Neural crest cell (in vitro differentiated cells): ENCODE measurements at places on chromosomes 12 and 14. TPM values are rescaled to one million over a fixed set of nuclear protein-coding genes. Genes with fewer than 3 reads are reported as not detected.

GRCh38 chr12:113052326-113052725 is 4.2 kb upstream of the DTX1 start:
- DNase-seq = no peak

DNA sequence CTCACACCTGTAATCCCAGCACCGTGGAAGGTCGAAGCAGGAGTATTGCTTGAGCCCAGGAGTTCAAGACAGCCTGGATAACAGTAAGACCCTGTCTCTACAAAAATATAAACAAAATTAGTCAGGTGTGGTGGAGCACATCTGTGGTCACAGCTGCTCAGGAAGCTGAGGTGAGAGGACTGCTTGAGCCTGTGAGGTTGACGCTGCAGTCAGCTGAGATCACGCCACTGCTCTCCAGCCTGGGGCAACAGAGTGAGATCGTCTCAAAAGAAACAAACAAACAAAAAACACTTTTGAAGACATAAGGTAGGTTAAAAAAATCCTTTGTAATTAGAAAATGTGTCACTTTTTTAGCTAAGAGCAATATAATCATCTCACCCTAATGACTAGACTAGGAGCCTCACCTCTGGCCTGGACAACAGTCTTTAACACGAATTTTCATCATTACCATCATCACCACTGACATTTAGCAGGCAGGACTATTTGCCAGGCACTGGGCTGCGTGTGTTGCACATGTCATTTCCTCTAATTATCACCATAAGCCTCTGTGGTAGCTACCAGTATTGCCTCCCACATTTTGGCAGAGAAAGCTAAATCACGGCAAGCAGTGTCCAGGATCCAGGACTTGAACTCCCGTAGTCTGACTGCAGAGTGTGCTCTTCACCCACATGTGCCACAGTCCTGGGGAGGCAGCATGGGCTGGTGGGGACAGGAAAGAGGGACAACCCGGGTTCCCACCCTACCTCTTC is 4.6 kb upstream of the SYCP3 start:
- DNase-seq = no peak

Gene FGF23
- 0.16 and 0.25 TPM in 2 replicates for total RNA-seq

DNA sequence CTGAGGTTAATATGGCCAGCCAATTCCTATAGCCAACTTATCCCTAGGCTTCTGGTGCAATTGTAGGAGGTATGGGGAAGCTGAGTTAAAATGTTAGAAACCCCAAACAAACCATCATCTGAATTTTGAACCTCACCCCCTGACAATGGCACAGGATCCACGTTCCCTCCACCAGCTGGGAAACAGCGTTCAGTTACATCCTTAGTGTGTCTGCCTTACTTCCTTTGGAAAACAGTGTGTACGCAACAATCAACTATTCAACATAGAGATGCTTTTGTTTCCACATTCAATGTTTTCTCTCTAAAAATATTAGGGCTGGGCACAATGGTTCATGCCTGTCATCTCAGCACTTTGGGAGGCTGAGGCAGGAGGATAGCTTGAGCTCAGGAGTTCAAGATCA is 203.4 kb downstream of the TTC7B start:
- DNase-seq = no peak

DNA sequence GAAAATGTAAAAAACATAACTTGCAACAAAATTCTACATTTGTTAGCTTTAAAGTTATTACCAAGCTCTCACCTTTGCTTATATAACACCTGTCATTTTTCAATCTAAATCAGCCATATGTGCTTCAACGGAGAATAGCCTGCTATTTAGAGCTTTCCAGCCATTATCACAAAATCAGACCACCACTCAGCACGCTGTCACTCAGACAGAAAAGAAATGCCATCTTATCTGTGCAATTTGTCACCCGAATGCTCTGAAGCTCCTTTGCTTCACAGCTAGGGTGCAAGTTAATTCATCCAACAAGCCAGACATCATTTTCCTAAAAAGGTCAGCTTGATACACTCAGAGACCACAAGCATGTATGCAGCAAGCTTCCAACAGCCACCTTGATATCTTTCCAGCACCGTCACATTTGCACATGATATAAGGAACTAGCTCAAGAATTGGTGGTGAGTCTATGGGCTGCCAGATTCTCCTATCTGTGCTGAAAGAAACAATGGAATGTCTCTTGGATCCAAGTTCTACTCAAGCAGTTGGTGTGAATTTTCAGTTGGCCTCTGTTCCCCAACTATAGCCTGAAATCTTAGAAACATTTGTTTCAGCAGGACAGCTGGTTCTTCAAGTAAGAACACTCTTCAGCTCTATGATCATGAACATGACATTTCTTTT is 20.0 kb upstream of the IFNG-AS1 start:
- no peak for DNase-seq

Gene LRRIQ1
- total RNA-seq = 3.8 and 4.3 TPM in 2 replicates

- DNase-seq = no peak
Measured at GRCh38 chr12:57722716-57723629, 15.6 kb downstream of the AGAP2 start.

Gene ASIC1
- 22.7 and 25.0 TPM in 2 replicates for total RNA-seq

DNA sequence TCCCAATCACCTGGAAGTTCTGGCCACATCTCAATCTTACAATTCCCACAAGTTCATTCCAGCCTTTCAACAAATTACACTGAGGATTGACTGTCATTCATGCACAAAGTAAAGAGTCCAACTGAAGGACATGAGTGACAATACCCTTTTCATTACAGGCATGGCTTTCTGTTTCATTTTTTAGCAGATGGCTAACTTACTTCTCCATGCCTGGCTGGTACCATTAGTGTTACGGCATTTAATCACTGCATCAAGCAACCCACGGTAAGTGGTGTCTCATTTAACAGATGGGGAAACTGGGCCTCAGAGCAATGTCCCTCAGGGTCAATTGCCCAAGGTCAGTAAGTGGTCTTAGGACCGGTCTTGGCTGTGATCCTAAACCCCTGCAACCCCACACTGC is 114.4 kb downstream of the PRICKLE1 start:
- DNase-seq = no peak

DNA sequence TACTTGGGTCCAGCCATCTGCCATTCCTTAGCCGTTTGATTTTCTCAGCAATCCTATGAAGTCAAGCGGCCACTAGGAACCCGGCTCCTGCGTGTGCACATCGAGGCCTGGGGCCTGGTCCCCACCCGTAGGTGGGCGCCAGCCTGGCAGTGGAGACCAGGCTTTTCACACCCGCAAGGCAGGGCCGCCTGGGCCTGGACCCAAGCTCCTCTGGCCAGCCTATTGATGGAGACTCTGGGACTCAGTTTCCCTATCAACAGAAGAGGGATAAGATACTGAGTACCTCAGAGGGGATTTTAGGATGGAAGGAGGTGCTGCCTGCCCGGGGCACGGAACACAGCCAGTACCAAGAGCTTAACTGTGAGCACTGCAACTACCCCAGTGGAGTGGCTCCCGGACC is 104.3 kb upstream of the C14orf180 start:
- DNase-seq = no peak

- DNase-seq = no peak
Measured at GRCh38 chr14:64628940-64629408, 75.2 kb upstream of the PLEKHG3 start.

Gene MLEC
- 165 and 167 TPM in 2 replicates for total RNA-seq

- no peak for DNase-seq
Measured at GRCh38 chr12:68699486-68699885, 12.7 kb downstream of the NUP107 start.

Gene SCN8A
- 13.0 and 13.5 TPM in 2 replicates for total RNA-seq

DNA sequence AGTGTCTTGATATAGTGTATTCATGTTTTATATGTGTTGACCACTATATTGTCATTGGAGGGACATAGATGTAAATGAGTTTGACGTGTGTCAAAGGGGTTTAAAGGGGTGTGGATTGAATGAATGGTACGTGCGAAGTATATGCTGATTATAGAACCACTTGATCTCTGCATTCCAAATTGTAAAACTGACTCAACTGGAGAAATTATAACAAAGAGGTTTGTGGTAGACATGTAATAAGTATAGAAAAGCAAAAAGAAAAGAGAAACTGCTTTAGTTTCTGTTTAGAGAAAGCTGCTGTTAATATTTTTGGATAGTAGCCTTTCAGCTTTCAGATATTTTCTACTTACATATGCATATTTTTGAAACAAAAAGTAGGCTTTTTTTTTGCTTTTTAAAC is 8.9 kb upstream of the MYRFL start:
- no peak for DNase-seq

Gene SLC10A1
- not detected in 2 replicates for total RNA-seq

Gene KLRF1
- not detected in 2 replicates for total RNA-seq

Gene ALDH1L2
- 4.0 and 4.2 TPM in 2 replicates for total RNA-seq

Gene SYNDIG1L
- total RNA-seq = not detected in 2 replicates

GRCh38 chr14:106308839-106309389 is 782.5 kb downstream of the TMEM121 start:
- DNase-seq = no peak

Gene ENDOU
- total RNA-seq = not detected in 2 replicates
